ENCODE measurements at places on chromosomes 13 and 19.

DNA sequence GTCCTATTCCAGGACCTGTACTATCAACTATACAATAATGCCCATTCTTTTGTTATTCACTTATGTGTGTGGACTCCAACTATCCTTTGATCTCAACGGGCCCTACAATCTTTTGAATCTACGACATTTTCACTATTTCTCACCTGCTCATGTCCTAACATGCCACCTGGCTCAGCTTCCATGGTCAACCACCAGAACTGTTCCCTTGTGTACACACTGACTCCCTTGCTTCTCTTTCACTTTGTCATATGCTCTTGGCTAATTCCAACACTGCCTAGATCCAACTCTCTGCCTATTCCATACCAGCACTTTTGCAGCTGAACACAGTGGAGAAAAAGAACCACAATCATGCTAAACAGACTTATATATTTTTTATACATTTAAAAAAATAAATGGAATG, 53.1 kb downstream of the MICU2 start:
- DNase-seq, result no peak

GRCh38 chr13:48500652-48501197, 32.2 kb downstream of the RCBTB2 start:
- DNase-seq, result no peak

GRCh38 chr19:31072451-31072850, 276.8 kb downstream of the TSHZ3 start:
- DNase-seq, result no peak

DNA sequence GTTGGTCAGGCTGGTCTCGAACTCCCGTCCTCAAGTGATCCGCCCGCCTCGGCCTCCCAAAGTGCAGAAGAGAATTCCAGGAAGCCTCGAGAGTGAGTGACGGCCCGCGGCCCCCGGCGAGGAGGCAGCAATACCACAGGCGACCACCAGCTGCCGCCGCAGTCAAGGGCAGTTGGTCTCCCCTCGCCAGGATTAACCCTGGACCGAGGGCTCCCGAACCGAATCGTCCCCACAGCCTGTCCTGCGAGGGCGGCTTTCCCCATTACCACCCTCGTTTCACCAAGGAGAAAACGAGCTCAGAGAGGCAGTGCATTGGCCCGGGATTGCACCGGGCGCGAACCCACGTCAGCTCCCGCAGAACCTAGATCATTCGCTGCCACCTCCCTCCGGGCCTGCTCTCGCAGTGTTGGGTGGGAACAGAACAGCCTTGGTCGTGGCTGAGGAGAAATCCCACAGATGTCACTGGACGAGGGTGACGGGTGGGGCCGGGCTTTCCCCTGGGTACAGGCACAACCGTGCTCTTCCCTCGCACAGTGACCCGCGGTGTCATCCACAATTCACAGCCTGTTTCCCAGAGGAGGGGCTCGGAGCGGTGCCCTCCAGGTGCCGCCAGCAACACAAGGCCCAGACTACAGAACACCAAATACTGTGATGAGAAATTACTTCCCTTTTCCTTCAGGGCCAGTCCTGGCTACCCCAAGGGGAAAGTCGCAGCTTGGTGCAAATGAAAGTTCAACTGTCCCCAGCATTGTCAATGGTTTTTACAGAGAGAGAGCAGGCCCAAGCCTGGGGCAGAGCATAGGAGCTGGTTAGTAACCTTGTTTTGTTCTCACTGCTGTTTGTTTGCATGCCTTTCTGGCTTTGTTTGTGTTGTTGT, 24.8 kb downstream of the C2CD4C start:
- no peak for DNase-seq

- DNase-seq, result no peak
These were observed 44.0 kb downstream of the SUGP2 start for GRCh38 chr19:18989316-18989715.

DNA sequence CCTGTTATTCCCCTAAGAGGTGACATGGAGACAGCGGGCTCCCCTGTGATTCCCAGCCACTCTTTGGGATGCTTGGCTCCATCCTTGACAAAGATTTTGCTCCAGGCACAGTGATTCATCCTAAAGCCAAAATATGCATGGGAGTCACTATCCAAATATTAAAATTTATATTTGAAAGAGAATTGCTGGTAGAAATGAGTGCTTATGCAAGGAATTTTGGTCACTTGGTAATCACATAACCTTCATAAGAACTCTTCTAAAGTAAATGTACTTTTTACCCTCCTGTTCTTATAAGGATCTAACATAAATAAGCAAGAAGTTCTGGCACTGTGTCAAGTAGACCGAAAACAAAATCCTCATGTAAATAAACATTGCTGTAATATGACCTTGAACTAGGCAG, 385.8 kb downstream of the ITGBL1 start:
- no peak for DNase-seq

DNA sequence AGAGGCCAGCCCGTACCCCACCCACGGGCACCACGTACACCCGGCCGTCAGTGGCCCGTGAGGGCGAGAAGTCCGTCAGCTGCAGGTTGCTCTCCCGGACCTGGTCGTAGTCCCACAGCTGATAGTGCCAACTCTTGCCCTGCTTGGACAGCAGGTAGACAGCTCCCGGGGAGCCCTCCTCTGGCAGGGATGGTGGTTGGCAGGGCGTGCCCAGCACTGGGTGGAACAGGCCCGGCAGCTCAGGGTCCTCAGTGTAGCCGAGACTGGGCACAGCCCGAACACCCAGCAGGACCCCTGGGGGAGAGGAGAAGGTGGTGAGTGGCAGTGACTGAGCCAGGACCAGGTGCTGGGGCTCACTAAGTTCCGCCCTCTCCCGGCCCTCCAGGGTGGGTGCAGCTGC, 7.8 kb downstream of the ACTMAP start:
- no peak for DNase-seq

GRCh38 chr19:46783670-46784069, 4.7 kb downstream of the SLC1A5 start:
- DNase-seq, result no peak

GRCh38 chr19:17778968-17779929, 15.7 kb upstream of the B3GNT3 start:
- no peak for DNase-seq

GRCh38 chr13:79307866-79308298, 98.2 kb downstream of the RBM26 start:
- no peak for DNase-seq

- peak; percentile 85 for DNase-seq
These were observed 455 bp downstream of the TPT1 start for GRCh38 chr13:45340422-45341033.

DNA sequence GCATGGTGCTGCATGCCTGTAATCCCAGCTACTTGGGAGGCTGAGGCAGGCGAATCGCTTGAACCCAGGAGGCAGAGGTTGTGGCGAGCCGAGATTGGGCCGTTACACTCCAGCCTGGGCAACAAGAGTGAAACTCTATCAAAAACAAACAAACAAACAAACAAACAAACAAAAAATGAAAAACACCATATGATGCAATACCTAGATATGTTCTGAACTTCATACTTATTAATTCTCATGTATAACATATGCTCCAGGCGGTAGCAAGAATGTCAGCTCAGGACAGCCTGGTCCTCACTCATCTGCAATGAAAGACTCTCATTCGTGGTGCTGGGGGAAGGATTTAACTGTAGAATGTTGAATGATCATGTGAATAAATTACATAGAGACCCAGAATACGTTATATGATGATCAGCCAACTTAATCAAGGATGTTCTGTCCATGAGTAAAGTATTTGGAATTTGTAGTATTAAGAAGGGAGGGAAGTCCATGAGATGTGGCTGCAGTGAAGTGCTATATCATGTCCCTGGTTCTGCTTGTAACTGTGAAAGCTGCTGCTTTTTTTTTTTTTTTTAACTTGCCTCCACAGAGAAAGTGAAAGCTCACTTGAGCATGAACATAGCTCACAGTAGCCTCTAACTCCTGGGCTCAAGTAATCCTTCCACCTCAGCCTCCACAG, 206.8 kb downstream of the UQCRFS1 start:
- DNase-seq, result no peak

DNA sequence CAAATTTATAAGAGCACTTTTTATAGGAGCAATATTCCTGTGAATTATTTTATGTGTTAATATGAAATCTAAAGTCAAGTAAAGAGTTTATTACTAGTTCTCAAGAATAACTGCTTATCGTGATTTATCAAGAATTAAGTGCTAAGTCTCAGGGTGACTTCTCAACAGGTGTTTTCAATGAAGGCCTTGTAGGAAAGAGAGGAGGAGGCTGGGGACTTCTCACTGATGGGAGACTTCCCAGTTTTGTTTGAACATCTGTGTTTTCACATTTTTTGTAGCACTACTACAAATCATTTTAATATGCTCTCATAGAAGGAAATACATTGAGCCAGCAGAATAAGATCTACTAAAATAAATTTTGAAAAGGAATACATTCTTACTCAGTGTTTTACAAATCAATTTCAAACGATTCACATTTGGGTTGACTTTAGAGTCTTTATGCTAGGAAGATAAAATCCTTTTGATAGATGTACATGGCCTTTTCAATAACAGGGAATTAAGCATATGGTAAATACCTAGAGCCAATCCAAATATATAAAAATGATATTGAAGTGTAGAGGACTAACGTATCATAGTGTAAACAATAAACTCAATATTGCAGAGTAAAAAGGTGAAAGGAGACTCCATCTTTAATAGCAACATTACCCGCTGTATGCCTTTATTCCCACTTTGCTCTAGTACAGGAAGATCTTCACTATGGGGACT, 6.8 kb downstream of the PCDH17 start:
- DNase-seq, result no peak

- DNase-seq, result no peak
These were observed 367.0 kb downstream of the NALCN start for GRCh38 chr13:101049166-101049850.

DNA sequence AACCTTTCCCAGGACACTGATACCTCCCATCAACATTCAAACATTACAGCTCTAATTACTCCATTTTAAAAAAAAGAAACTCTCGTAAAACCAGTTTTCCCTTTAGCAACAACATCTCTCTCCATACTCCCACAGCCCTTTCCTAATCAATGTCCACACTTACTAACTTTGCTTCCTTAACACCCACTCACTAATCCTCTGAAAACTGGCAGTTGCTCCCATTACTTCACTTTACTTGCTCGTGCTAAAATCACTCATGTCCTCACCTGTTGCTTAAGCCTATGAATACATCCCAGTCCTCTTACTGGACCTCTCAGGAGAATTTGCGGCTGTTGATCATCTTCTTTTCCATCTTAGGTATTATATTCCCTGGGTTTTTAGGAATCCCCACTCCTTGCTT, 44.8 kb downstream of the RBM26 start:
- no peak for DNase-seq

- DNase-seq, result no peak
These were observed 4.9 kb downstream of the ATP8B3 start for GRCh38 chr19:1807030-1807694.

Data from stimulated activated naive CD8-positive, alpha-beta T cell treated with anti-CD3 and anti-CD28 coated beads, Interleukin-15, amount 100 ng/mL, for 72 hours (primary cell).